ENCODE measurements at places on chromosomes 4 and X. TPM values are rescaled to one million over a fixed set of nuclear protein-coding genes. Genes with fewer than 3 reads are reported as not detected.

ZNF182 gene
- 3.6 TPM for total RNA-seq

EREG gene
- under 0.01 TPM for total RNA-seq

PCSK1N gene
- 1.1 TPM for total RNA-seq

BLTP1 gene
- total RNA-seq: 92.9 TPM

TMEM31 gene
- total RNA-seq: not detected

TLR8 gene
- not detected for total RNA-seq

MORC4 gene
- total RNA-seq: 59.4 TPM

HSD17B13 gene
- total RNA-seq: 0.30 TPM

ATOH1 gene
- total RNA-seq: not detected

Measured in smooth muscle cell of the umbilical artery (primary cell).